ENCODE measurements at places on chromosomes 3 and 15.

GRCh38 chr3:135982404-135982761 lies 16.9 kb downstream of the PPP2R3A start:
- DNase-seq: no peak

DNA sequence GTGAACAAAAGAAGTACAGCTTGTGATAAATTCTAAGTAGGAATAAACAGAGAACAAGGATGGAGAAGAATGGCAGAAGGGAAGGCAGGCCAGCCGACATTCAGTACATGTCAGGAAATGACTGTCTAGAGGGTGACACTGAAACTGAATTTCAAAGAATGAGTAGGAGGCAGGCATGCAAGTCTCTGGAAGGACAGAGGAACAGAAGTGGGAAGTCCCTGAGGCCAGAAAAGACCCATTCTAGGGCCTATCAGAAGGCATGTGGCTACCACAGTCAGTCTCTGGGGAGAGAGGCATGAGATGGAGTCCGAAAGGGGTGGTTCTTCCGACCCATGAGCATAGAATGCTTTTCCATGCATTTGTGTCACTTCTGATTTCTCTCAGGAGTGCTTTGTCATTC lies 243.5 kb upstream of the UBE2E2 start:
- no peak for DNase-seq

DNA sequence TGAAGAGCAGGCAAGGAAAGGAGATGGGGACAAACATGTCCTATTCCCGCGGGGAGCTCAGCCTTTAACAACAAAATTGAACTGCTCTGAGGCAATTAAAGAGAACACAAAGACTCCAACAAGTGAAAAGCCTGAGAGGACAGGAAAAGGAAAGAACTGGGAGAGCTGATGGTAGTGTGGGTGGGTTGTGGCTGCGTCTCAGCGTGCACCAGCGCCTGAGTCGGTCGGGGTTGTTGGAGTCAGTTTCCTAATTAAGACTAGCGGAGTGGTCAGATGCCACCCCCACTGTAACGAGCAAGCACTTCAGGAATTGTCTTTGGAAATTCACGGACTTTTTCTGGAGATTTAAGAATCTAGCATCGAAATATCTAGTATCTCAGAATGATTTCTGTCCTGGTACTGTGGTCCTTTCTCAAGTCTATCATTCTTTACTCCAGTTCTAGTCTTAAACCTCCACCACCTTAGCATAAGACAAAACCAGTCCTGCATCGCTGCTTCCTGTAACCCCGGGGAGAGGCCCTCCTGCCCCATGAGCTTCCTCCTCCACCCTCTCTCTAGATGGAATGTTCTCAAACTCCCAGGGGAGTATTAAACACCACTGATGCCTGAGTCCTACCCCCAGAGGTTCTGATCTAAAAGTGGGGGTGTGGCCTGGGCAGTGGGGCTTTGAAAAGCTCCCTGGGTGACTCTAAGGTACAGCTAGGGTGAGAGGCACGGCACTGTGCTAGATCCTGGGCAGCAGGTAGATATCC lies 104.0 kb downstream of the CYP19A1 start:
- no peak for DNase-seq

DNA sequence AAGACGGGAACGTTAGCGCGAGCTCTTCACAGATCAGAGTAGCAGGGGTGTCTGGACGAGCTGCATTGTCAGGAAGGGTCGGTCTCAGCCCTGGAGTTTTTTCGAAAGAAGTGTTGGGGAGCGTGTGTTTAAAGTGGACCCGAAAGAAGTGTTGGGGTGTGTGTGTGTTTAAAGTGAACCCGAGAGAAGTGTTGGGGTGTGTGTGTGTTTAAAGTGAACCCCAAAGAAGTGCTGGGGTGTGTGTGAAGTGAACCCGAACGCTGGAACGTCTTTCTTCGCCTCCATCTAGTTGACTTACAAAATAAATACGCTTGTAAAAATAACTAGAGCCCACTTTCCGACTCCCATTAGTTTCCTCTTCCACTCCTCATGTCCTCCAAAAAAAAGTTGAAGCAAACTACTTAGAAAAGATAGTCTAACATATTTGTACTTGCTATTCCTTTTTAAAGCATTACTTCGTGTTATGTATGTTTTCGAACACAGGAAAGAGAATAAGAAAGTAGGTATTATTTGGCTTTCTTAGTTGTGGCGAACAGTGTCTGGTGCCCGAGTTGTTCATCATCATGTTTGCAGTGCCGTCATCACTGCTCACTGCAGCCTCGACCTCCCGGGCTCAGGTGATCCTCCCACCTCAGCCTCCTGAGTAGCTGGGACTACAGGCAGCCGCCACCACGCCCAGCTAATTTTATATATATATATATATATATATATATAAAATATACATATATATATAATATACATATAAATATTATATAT lies 1.0 kb downstream of the LRCH3 start:
- peak; percentile 28 for DNase-seq

DNA sequence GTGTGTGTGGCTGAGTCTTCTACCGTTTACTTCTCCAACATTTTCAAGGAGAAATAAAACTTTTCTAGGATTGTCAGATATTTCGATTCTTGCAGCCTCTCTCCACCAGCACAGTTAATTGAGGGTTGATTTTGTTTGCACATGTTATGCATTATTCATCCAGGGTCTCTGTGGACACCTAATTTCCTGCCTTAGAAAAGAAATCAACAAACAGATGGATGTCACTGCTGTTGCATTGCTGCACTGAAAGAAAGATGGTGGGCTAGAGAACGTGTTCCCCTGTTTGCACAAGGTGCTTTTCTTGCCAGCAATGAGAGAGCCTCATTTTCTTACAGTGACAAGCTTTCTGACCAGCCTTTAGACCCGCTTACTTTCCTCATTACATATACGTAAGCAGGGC lies 150.0 kb downstream of the CLSTN2 start:
- no peak for DNase-seq

- DNase-seq: no peak
These were observed 67.0 kb upstream of the ARHGEF3 start for GRCh38 chr3:56868706-56869105.

DNA sequence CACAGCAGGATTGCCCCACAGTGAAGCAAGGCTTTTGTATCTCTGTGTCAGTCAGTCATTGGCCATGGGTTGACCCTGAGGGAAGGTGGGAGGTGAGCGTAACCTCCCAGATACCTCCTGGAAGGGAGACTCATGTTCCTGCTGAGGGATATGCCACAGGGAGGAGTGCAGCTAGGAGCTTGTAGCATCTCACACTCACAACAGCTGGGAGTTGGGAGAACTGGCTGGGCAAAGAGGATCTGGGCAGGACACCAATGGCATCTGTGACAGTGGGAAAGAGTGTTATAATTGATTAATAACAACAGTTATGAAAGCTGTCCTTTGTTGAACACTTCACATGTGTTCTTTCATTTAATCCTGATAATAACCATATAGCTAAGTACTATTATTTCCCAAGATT lies 171.0 kb downstream of the TLE3 start:
- no peak for DNase-seq

GRCh38 chr15:100693451-100693850 lies 91.1 kb downstream of the ASB7 start:
- DNase-seq: no peak

GRCh38 chr3:174957081-174957480 lies 97.9 kb downstream of the NAALADL2 start:
- no peak for DNase-seq

DNA sequence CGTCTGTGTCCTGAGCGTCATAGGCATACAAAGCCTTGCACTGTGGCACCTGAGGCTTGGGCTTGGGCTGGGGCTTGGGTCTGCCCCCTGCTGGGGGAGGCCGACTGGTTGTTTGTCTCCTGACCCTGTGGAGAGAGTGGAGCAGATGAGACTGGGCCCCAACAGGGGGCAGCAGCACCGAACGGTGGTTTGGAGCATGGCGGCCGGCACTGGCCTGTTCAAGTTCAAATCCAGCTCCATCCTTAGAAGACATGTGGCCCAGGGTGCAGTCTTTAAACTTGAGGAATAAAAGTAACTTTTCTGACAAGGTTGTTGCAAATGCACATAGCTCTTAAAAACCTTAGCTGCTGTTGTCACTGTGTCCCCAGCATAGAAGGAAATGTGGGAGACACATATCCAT lies 33.3 kb downstream of the CCNB2 start:
- peak; percentile 53 for DNase-seq

DNA sequence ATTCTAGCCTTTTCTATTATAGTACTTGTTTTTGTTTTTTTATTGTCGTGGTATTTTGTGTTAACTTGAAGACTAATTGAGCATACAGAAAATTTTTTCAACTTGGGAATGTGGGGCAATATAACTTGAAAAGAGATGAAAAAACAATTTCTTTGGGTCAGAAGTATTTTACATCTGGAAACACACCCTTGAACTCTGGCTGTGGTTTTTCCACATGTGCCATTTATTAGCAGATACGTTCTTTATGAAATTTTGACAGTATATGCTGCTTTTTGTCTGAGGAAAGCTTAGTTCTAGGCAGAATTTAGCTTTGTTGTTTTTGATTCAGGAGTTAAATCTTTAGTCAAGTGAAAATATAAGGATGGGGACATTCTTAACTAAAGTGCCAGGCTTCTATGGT lies 44.7 kb downstream of the TCF12 start:
- no peak for DNase-seq

DNA sequence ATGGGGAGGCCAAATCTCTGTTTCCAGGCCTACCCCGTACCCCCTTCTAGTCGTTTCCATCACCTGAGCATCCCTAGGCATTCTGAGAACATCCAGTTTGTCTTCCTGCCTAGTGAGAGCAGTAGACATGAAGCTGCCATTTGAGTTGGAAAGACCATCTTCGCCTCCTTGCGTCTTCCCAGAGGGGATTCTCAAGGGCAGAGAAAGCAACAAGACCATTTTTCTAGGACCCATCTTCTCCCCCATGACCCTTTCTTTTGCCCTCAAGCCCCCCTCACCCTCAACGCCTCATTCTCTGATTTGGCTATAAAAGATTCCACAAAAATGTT lies 148.7 kb upstream of the BHLHE40 start:
- DNase-seq: no peak

GRCh38 chr3:175383371-175383770 lies 524.2 kb downstream of the NAALADL2 start:
- no peak for DNase-seq

GRCh38 chr15:70217226-70218160 lies 119.8 kb upstream of the TLE3 start:
- no peak for DNase-seq

DNA sequence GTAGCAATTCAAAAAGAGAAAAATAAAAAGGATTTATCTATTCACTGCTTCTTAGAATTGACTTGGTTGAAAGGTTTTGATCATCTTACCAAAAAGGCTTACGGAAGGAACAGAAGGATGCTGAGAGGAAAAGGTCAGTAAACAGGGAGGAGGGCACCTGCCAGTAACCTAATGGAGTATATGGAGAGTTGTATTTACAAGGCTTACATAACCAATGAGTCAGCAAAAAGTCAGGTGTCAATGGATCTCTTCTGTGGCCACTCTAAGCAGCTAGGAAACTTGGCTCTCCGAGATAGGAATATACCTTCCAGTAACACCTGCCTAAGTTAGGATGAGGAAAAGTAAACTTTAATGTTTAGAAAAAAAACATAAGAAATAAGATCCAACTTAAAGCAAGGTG lies 80.5 kb upstream of the PLXND1 start:
- no peak for DNase-seq

- no peak for DNase-seq
These were observed 58.7 kb downstream of the MORC1 start for GRCh38 chr3:109059264-109059663.

GRCh38 chr3:154729741-154730140 lies 299.8 kb upstream of the GPR149 start:
- DNase-seq: no peak

DNA sequence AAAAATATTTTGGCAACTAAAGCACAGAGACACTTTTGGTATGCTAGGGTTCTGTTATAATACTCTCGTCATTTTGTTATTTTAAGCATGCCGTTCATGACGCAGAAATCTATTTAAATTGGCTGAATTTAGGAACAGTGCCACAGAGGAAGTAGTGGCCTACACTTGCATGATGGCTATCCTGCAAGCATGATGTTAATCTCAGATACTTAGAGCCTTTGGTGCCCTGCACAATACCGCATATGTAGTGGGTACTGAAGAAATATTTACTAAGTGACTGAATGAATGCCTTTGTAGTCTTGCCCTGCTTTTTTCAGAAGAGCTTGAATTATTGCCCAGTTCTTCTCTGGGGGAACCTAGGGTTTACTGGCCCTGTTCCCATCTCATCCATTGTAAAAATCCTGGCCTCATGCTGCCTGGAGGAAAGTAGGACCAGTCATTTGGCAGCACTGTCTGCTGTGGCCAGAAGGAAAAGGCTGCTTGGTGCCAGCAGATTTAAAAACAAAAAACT lies 79.0 kb downstream of the SERPINI1 start:
- no peak for DNase-seq

- DNase-seq: no peak
These were observed 67.9 kb downstream of the APBA2 start for GRCh38 chr15:28953573-28954195.

DNA sequence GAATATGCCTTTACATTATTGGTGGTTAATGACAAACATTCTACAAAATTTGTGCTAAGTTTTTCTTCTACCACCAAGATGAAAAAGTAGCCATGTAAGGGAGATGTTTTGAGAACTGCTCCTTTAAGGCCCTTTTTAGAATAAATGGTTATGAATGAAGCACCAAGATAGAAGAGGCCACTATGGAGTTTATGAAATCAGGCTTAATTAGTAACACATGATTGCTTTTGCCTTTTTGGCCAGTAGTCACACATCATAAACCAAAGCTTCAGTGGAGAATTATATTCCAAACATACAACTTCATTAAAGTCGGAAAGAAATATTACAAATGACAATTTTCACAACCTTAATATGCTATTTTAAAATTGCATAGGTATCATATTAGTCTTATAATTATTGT lies 331.7 kb downstream of the RBMS3 start:
- DNase-seq: no peak

DNA sequence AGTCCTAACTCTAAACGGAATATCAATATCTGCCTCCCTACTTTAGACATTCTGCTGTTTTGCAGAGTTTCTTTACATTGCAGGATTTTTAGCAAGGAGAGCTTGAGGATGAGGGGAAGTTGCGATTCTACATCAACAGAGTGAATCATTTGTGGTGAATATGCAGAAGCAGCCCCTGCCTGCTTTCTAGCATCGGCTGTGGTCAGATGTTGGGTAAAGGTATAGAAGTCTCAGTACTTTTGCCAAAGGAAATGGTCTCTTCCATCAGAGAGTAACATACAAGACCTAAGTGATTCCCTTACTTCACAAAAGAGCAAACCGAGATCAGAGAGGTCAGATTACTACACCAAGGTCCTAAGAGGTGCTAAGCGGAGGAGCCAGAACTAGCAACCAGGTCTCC lies 15.2 kb downstream of the ST3GAL6 start:
- no peak for DNase-seq

- no peak for DNase-seq
These were observed 976.3 kb downstream of the DIPK2A start for GRCh38 chr3:144947895-144948294.

GRCh38 chr3:10468613-10469354 lies 36.6 kb downstream of the ATP2B2 start:
- no peak for DNase-seq

DNA sequence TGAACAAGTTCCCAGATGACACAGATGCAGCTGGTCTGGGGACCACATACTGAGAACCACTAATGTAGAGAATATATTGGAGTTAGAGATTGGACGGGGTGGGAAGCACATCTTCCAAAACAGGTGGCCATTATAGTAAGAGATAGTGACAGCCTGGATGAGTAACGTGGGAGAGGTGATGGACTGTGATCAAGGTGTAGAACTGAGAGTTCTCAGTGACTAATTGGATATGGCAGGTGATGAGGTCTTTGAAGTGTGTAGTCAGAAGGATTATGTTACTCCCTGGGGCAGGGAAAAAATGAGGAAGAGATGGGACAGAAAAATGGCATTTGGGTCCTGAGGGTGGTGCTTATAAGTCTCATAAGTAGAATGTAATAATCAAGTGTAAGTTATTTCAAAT lies 66.6 kb downstream of the KCNMB2 start:
- DNase-seq: no peak

GRCh38 chr3:20046556-20046955 lies 6.3 kb downstream of the KAT2B start:
- no peak for DNase-seq

Measured in activated effector memory CD4-positive, alpha-beta T cell treated with Interleukin-2 at 50 U/mL for 16 hours (primary cell).